ENCODE measurements at places on chromosomes 5 and 9.

DNA sequence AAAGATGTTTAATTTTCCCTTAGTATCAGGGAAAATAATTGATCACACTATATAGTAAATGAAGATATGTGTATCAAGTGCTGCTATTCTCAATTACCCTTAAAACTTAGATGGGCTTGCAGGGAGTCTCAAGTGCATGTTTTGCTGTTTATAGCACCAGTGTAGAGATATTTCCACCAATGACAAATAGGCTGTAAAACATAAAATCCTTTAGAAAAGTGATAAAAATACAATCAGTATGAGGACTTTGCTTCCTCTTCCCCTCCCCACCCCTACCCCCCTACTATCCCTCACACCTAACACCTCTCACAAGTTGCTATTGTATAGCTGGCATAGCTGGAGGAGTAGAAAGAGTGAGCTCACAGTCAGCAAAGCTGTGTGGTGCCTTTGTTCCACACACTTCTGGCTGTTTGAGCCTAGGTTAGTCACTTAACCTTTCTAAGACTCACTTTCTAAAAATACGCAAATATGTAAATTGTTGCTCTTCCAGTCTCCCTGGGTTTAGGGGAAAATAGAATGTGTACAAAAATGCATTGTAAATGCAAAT lies 93.1 kb downstream of the PDE4D start:
- DNase-seq = no peak

DNA sequence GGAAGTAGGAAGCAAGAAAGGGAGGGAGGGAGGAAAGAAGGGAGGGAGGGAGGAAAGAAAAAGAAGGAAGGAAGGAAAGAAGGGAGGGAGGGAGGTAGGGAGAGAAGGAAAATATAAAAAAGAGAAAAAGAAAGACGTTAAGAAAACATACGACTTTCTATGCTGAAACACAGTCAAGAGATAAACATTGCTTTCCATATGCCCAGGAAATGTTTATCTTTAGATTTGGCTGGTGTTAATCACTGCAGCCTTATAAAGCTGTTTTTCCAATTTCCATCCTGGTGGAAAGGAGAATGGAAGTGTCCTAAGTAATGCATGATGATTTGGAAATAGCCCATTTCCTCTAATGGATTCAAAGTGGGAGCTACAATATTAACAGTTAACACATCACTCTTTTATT lies 524.3 kb downstream of the MTRR start:
- DNase-seq = no peak

- peak; percentile 31 for DNase-seq
Measured at GRCh38 chr5:120604884-120605283, 140.8 kb downstream of the PRR16 start.

GRCh38 chr5:126044111-126044668 lies 379.0 kb upstream of the GRAMD2B start:
- DNase-seq = no peak

DNA sequence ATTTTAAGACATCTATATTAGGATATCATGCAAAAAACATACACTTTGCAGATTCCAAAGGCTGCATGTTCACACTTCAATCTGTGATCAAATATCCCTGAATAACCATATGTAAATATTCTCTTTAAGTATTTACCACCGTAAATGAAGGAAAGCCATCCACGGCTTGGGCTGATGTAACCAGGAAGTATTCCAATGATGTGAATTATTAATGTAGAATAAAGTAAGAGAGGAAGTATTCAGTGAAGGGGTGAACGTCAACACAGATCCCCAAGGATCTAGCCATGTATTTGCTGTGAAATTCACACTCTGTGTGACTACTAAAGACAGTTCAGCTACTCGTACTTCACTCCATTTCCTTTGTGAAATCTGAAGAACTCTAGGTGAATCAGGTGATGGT lies 75.2 kb downstream of the CDH6 start:
- DNase-seq = no peak

DNA sequence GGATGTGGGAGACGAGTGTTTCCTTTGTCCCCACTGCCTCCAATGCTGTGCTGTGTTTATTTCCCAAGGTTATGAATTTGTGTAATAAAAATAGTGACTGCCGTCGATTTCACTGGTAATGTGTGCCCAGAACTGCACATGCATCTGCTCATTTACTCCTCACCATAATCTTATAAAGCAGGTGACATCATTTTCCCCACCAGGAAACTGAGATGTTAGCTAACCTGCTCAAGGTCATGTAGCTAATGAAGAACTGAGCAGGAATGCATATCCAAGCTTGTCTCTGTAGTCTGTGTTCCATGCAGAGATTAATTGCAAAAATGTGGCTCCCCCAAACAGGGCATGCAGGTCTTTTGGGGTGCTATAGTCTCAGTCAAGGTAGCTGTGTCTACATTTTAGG lies 224.4 kb downstream of the TENT4A start:
- no peak for DNase-seq

DNA sequence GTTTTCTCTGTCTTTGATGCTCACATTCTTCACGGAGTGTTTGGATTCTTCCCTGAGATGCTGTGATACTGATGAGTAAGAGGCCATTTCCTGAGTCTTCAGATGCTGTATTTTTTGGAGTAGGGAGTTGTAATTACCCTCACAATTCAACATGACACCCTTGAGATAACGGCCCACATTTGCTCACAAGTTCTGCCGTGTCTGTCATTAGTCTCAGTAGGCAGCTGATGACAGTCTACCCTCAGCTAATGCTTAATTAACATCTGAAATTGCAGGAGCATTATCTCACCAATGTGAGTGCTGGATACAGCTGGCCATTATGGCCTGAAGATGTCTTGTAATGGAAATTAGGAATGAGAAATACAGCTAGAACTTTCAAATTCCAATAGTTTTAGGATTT lies 307.1 kb upstream of the ADCY2 start:
- DNase-seq = no peak

GRCh38 chr5:109394806-109395205 lies 15.0 kb downstream of the PJA2 start:
- DNase-seq = no peak

- DNase-seq = no peak
Measured at GRCh38 chr5:40834391-40834848, 602 bp downstream of the RPL37 start.

GRCh38 chr9:107794259-107794658 lies 304.7 kb upstream of the KLF4 start:
- DNase-seq = no peak

DNA sequence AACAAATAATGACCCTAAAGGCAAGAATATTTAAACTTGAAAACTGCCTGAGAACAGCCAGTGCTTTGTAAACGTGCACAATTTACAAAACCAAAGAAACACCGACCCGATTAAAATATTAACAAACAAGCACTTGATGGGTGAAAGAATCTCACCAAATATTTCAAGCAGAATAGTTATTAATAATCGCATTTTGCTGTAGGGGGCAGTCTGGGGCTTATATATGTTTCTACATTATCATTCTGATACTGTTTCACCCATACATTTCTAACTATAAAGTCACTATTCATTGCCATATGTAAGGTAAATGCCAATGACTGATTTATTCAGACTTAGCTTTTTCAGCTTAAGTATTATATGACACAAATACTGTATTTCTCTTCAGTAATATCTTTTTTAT lies 37.7 kb downstream of the UBAP2 start:
- peak; percentile 8 for DNase-seq

GRCh38 chr9:68819065-68819464 lies 114.0 kb downstream of the PIP5K1B start:
- DNase-seq = no peak

DNA sequence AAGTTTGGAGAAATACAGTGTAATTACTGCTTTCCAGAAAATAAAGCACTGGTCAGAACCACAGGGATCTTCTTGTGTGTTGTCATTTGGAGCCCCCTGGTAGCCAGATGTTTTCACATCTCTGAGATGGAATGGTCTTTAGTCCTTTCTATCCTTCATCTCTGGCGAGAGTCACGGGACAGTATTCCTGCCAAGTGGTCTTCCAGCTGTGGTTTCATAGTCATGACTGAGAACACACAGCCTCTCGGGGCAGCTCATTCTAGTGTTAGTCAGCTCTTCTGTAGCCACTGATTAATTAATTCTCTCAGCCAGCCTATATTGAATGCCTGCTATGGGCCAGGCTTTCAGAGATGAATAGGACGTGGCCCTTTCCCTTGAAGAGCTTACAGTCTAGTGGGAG lies 34.1 kb downstream of the HMGXB3 start:
- DNase-seq = no peak

- DNase-seq = no peak
Measured at GRCh38 chr5:99070822-99071221, 142.0 kb upstream of the CHD1 start.

GRCh38 chr9:37001459-37001858 lies 32.6 kb downstream of the PAX5 start:
- DNase-seq = no peak

- DNase-seq = no peak
Measured at GRCh38 chr5:88688156-88688983, 194.6 kb downstream of the MEF2C start.

- no peak for DNase-seq
Measured at GRCh38 chr9:106670418-106670817, 192.5 kb upstream of the ZNF462 start.

DNA sequence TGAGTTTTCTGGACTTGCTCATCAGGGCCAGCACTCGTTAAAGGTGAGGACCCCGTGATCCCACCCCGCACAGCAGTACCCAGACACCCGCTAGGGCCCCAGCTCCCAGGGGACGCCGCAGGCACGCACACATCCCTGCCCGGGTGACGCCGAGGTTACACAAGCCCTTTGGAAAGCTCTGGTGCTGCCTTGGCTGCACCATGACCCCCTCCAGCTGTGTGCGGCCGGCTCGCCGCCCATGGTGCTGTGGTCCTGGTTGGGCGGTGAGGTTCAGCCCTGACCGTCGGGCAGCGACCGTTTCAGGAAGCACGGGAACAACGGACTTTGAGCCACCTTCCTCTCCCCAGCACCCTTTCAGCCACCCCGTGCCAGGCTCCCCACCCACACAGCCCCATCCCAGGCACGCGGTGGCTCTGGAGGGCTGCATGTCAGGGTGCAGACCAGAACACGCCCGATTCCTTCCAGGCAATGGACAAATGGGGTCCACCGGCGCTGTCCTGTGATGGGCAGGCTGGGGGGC lies 7.5 kb upstream of the SLC12A7 start:
- DNase-seq = no peak

GRCh38 chr9:109186857-109187520 lies 19.9 kb upstream of the FRRS1L start:
- DNase-seq = no peak

GRCh38 chr9:136093995-136094881 lies 851 bp downstream of the NACC2 start:
- DNase-seq = peak; percentile 32

GRCh38 chr9:107983762-107984161 lies 494.2 kb upstream of the KLF4 start:
- no peak for DNase-seq

GRCh38 chr5:6554812-6555211 lies 78.0 kb downstream of the NSUN2 start:
- DNase-seq = no peak

- no peak for DNase-seq
Measured at GRCh38 chr5:179900711-179901110, 7.0 kb downstream of the TBC1D9B start.

DNA sequence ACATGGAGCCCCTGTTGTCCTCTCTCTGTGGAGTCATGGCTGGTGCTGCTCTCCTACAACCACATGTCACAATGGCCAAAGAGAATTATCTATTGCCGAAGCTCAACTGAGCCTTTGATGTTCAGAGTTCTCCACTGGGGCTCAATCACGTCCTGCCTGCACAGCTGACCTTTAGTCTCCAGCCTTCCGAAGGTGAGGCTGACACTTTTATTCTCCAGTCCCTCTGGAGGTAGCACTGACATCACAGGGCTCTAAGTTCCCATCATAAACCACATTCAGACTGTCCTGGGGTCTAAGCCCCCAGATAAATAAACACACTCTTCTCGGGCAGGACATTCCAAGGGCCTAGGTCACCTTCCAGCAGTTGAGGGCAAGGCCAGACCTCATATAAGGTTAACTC lies 23.4 kb downstream of the ADCY2 start:
- DNase-seq = no peak

DNA sequence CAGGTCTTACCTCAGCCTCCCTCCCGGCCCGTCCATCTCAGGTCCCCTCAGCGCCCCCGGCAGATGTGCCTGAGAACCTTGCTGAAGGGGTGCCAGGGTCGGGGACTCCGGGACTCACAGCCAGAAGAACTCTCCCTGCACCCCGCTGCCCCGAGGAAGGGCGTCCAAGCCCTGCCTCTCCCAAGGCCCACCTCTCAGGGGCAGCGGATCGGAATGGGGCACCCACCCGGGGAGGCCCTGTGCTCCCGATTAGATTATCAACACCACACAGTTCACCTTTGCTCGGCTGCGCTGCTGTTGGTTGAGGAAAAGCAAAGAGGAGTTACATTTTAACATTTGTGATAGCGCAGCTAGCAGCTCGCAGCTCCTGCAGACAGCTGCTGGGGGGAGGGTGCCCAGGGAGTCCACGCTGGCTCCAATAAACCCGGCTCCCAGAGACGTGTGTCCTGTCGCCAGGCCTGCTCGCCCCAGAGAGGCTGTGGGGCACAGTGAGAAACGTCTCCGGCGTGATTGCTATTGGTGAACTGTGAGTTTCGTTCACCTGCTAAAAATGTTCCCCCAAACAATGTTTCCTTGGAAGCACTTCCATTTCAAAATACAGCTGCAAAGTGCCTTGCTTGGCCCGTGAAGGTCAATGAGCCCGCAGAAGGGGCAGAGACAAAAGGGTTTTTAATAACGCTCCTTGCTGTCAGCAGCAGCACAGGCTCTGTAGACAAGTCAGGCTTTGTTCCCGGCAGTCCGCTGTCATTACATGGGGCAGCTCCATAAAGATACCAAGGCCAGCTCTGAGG lies 18.6 kb upstream of the SLC6A19 start:
- no peak for DNase-seq

DNA sequence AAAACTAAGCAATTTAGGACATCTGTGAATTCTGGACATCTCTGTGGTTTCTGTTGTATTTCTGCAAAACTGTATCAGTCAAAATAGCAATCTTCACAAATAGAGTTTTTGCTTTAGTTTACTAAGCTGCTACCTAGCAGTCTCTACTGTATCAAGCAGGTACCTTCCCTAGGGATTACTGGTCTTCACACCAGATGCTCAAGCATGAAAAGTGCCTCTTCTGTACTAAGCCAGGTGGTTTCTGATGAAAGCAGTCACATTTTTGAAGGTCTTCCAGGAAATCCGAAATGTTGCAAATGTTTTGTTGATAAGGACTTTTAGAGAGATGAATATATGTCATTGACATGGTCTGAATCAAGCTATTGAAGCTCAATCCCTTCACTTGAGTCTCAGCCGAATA lies 540.0 kb downstream of the KCTD16 start:
- no peak for DNase-seq

DNA sequence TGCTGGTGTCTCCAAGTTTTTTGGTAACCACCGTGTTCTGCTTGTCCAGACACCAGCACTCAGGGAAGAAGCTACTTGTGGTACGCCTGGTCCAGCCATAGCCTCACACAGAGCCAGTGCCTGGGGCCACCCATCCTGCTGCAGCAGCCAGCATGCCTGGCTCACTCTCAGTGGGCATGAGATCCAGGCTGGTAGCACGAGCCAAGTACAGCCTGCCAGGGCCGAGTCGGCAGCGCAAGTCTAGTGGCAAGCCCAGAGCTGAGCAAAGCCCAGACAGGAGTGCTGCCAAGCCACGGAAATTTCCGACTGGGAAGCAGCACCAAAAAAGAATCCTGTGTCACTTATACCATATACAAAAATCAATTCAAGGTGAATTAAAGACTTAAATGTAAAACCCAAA lies 36.3 kb upstream of the FBXL17 start:
- DNase-seq = no peak

- no peak for DNase-seq
Measured at GRCh38 chr5:170749911-170750431, 33.6 kb upstream of the GABRP start.

- peak; percentile 78 for DNase-seq
Measured at GRCh38 chr9:95023217-95024003, 294.1 kb downstream of the FANCC start.

Measured in HCT116 (cell line).